ENCODE measurements at places on chromosomes 2 and 18.

GRCh38 chr18:78571831-78572347, 407.7 kb upstream of the SALL3 start:
- DNase-seq: no peak

GRCh38 chr18:49619801-49620200, 57.9 kb downstream of the LIPG start:
- DNase-seq: no peak

- no peak for DNase-seq
These were observed 190.8 kb downstream of the SH3BP4 start for GRCh38 chr2:235142601-235143000.

- DNase-seq: no peak
These were observed 251.7 kb downstream of the NDUFA10 start for GRCh38 chr2:239773228-239774141.

DNA sequence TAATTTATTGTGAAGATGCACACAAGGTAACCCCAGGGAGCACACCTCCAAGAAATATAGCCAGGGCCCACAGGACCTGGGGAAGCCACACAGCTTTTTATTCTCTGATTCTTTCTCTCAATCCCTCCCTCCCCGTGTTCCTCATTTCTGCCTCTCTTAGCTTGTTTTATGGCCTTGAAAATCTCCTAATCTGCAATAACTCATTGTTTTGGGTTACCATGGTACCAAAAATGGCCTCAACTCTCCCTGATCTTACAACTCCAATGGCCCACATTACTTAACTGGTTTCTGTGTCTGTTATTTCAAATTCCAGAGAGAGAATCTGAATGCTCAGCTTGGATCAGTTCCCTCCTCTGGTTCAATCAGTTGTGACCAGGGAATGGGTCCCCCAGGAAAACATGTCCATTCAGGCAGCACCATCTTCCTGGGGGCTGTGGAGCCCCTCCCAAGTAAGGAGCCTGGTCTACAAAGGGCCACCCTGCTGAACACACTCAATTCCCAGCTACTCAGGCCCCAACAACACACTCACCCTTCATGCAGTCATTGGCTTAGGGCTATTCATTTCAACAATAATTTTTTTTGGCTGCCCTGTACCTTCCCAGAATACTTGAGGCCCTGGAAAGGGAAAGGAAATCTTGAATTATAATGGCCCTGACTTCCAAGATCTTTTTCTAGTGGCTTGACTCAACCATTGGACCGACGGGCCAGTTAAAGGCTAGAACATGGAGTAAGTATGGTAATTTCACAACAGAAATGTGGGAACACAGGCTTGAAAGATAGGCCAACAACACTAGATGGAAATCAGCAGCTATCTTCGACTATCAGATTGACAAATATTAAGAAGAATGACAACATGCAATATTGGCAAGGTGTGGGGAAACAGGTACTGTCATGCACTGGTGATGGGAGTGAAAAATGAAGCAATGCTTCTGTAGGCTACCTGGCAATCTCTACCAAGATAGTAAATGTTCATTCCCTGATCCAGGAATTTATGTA, 41.6 kb upstream of the ST3GAL5 start:
- no peak for DNase-seq

- no peak for DNase-seq
These were observed 28.3 kb upstream of the SP3 start for GRCh38 chr2:173993459-173993858.

GRCh38 chr18:51290860-51291259, 93.4 kb upstream of the MEX3C start:
- DNase-seq: no peak

DNA sequence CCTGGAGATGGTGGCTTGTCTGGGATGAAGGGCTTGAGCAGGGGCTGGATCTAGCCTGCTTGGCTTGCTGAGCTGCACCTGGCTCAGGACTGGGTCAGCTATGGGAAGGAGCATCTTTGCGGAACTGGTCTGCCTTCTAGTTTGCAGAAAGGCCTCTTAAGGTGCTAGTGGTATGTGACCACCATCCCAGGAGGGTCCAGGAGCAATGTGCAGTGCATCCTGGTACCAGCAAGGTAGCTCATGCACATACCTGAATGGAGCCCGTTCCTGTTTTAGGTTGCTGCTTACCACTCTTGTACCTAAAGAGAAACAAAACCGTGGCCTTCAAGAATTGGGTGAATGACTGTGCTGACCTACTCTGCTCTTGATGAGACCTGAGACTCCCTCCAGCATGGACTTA, 118.6 kb upstream of the PELI1 start:
- DNase-seq: no peak

DNA sequence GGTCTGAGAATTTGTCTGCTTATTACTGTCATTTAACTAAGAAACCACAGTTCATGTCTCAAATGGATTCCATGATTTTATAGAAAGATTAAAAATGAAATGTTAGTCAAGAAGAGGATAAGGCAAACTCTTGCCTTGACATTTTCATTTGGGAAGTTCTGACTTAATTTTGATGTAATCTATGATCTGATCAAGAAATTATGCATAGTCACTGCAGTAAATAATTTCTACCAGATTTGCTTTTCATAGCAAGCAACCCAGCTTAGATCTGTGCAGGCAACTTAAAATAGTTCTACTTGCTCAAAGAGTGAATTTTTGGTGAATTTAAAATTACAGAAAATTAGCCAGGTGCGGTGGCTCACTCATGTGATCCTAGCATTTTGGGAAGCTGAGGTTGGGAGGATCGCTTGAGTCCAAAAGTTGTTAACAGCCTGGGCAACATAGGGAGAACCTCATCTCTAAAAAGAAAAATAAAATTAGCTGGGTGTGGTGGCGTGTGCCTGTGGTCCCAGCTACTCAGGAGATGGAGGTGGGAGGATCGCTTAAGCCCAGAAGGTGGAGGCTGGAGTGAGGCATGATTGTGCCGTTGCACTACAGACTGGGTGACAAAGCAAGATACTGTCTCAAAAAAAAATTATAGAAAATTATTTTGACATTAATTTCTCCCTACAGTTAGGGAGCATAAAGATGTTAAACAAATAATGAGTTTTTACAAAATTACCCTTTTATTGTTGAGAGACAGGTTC, 158.7 kb upstream of the MYO3B start:
- no peak for DNase-seq

DNA sequence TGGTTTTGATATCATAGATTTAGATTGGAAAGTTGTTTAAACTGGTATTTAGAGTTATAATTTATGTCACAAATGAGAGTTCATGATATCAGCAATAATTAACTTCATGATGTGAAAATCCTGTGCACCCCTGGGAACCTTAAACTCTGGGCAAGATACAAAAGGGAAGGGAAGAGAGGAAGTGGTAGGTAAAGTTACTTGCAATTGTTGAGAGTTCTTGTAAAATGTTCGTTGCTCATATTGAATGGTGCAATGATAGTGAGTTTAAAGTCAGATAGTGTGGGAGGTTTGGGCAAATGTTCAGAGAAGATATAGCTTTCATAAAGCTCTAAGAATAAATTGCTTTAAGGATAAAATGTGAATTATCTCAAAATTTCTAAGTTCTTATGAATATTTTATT, 75.4 kb downstream of the SP110 start:
- no peak for DNase-seq

- DNase-seq: no peak
These were observed 6.8 kb upstream of the TEX51 start for GRCh38 chr2:126891681-126892500.

GRCh38 chr2:68800027-68800401, 65.4 kb downstream of the ARHGAP25 start:
- no peak for DNase-seq

GRCh38 chr2:109726379-109727270, 67.5 kb upstream of the RGPD5 start:
- no peak for DNase-seq

DNA sequence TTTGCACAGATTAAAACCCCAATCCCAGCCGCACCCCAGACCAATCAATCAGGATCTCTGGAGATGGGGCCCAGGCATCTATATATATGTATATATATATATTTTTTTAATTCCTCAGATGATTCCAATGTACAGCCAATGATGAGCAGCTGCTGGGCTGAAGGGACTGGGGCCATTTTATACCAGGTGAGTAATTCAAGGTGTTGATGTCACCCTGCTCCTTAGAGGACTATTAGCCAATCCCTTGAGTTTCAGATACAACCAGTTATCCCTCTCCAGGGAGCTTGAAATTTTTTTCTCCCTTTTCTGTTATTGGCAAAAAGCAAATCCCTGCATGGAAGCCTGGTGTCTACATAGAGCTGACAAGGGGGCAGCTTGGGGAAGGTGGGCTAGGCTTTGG, 59.8 kb downstream of the MCFD2 start:
- no peak for DNase-seq

GRCh38 chr2:20143263-20143662, 81.7 kb downstream of the SDC1 start:
- DNase-seq: no peak

DNA sequence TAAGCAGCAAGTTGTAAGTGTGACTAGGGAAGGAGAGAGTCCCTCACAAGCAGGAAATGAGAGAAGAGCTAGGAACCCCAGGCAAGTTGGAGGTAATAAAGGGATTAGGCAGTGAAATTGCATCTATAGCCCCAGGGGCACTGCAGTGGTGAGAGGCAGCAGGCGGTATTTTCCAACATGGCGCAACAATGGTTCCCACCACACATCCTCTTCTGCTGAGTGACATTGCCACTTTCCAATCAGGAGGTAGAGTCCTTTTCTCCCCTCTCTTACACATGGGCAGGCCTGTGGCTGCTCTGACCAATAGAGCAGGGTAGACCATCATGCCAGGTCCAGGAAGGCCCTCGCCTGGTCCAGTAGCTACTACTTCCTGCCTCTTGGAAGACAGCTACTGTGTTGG, 86.6 kb downstream of the DNER start:
- DNase-seq: no peak

DNA sequence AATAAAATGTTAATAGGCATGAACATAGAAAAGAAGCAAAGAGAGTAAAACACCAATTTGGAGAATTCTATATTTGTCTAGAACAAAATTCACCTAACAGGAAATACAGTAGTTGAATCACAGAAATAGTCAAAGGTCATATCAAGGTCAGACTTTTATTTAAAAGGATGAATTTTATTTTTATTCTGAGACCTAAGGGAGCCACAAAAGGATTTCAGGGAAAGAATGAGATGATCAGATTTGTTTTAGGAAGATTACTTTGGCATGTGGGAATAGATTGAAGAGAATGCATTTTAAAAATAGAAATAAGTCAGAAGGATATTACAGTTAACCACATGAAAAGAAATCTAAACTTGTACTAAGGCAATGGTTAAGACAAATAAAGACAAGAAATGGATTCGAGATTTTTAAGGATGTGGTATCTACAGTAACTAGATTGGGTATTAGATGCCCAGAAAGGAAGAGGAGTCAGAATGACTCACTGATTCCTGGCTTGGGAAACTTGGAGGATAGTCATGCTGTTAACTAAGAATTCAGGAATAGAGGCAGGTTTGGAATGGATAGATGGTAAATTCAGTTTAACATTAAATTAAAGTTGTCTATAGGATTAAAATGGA, 56.0 kb downstream of the METTL4 start:
- peak; percentile 33 for DNase-seq

DNA sequence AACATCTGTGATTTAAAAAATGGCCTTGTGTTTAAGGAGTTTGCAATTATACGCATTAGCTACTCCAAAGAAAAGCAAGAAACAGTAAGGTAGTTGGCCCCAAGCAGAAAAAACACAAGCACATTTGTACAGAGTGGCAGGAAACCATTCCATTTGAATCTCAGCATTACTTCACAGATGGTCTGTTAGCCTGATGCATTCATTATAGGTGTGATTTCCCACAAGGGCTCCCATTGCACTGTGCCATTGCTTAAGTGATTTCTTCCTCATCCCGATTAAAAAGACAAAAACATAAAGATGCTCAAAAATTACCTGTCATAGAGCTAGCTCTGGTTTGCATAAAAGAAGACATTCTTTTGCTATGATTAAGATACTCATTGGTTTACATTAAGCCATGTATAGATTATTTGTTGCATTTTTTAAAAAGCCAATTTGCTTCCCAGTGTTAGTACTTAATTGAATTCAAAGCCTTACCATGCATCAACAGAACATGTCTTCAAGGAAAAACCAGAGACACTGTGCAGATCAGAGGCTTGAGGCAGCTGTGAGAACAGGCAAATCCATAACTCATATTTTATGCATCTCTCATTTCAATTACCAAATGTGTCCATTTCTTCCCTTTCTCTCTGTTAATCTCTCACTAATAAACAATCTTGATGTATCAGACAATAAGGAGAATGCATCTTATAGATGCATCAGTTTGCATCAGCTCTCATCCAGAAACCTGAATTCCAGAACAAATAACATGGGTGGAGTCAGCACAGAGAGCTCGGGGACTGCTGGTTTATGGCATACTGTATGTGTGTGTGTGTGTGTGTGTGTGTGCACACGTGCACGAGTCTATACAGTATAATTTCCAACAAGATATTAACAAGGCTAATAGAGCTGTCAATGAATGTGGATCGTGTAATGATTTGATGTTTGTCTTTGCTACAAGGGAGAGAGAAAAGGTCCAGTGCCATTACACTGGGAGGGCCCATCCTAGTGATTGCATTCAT, 558.6 kb upstream of the HS6ST1 start:
- no peak for DNase-seq
